Esophagus muscularis mucosa (tissue), 4 donors: ENCODE measurements at places on chromosomes 2 and 18. TPM values are rescaled to one million over a fixed set of nuclear protein-coding genes. Genes with fewer than 3 reads are reported as not detected.

The AQP12B gene
- not detected for total RNA-seq

GRCh38 chr2:160407393-160408172 lies 86.0 kb downstream of the RBMS1 start:
- no peak for DNase-seq

The POMC gene
- total RNA-seq = 8.7 TPM

- DNase-seq = peak; percentile 92
These were observed 4.6 kb downstream of the MRPL33 start for GRCh38 chr2:27776097-27776496.

The DSG1 gene
- total RNA-seq = not detected

DNA sequence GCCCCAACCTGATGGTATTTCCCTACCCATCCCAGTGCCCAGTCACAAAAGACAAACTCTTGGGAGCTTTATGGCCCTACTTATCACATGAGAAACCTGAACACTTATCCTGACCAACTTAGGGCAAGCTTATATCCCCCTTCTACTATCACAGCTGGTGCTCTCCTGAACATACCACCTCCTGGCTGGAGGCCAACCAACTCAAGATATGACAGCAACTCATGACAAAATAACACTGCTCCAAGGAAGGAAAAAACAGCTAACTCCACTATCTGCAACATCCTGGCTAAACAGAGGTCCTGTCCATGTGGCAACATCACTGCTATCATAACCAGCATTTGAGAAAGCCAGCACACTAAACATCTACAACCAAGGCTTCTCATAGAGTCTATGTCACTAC lies 20.9 kb upstream of the CLASP1 start:
- DNase-seq = no peak

DNA sequence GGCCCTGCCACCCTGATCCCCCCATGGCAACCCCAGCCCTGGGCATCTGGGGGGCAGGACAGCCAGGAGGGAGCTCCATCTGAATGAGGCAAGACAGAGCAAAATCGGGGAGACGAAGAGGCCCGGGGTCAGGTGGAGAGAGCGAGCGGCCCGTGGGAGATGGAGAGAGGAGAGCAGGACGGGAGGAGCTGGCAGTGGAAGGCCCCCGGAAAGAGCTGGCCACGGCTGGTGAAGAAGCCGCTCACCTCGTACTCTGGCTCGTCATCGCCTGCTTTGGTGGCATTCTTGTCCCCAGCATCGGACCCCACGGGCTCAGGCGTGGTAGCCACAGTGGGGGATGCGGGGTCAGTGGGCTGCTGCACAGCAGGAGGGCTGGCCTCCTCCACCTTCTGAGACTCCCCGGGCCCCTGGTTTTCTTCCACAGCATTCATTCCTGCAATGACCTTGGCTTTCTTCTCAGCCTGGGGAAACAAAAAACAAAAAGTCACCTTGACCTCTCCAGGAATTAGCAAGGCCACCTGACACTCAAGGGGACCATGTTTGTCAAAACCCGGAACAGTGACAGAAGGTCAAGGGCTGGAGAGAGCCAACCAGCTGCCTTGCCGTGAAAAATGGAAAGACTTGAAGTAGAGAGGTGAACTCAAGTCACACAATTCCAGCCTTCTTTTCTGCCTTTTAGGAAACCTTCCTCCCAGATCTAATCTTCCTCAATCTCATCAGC lies 79.6 kb upstream of the POMC start:
- DNase-seq = no peak

DNA sequence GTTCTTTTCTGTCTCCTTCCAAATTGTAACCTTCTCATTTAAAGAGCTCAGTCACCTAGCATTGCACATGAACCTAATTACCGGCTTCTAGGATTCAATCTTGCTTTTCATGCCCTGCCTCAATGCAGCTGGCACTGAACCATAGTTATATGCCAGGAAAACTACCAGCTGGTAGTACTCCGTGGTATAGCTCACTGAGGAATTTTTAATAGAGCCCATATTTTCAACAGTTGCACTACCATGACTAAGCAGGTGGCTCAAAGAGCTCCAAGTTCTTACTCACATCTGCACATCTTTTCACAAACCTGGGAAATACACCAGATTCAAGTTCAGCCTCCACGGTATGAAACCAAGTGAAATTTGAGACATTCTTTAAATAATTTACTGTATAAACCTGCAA lies 363.5 kb downstream of the GRB14 start:
- DNase-seq = no peak

The COL4A4 gene
- total RNA-seq = 7.0 TPM

The NEU4 gene
- total RNA-seq = not detected

The CCDC102B gene
- total RNA-seq = 6.8 TPM

DNA sequence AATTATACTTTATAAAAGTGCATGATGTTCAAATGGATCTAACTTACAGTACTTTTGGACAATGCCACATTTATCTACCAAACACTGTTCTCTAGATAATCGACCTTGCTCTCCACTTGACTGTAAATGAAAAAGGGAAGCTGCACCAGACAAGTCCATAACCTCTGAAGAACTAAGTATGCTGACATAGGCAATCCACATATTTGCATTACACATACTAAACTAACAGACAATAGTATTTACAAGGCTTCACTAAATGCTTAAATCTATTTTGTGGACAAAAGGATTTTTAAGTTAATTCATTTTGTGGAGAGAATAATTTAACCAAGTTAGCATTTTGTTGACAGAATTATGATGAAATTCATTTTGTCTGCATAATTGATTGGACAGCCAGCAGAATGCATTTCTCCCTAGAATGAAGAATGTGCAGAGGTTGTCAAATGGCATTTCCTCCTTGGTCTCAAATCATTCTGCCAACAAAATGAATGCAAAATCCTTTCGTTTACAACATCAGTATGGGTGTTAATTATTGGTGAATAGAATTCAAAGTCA lies 520.9 kb downstream of the CPS1 start:
- DNase-seq = no peak
